ENCODE measurements at places on chromosomes 1 and 21. TPM values are rescaled to one million over a fixed set of nuclear protein-coding genes. Genes with fewer than 3 reads are reported as not detected.

The TMEM125 gene
- total RNA-seq: 19.3 TPM

- DNase-seq: no peak
Observed at GRCh38 chr1:56435434-56436262, 143.7 kb downstream of the PLPP3 start.

The ACTA1 gene
- total RNA-seq: not detected

The KCTD3 gene
- total RNA-seq: 100.0 TPM

GRCh38 chr1:3332043-3332442 lies 122.4 kb upstream of the ARHGEF16 start:
- no peak for DNase-seq

The CASQ1 gene
- total RNA-seq: not detected

The AQP10 gene
- total RNA-seq: not detected

- DNase-seq: no peak
Observed at GRCh38 chr1:20477348-20478056, 8.5 kb downstream of the CAMK2N1 start.
